ENCODE measurements at places on chromosomes 5 and 9.

GRCh38 chr9:4743131-4743875, 2.3 kb upstream of the AK3 start:
- DNase-seq: no peak

DNA sequence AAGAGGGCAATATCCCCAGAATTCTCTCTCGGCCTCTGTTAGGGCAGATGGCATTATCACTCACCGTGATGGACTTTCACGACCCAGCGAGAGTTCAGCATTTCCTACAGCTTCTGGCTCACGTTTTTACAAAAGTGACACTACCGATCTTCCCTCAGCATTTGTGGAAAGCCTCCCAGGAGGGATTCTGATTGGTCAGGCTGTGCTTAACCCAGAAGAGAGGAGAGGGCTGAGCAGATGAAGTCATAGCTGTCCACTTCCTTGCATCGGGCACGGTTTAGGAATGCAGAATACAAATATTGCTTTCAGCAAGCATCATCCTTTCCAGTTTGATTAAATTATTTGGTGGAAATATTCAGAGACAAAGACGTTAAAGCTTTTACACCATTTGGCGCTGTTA, 277.4 kb upstream of the MSX2 start:
- no peak for DNase-seq

- no peak for DNase-seq
Observed at GRCh38 chr5:15387931-15388524, 112.0 kb upstream of the FBXL7 start.

DNA sequence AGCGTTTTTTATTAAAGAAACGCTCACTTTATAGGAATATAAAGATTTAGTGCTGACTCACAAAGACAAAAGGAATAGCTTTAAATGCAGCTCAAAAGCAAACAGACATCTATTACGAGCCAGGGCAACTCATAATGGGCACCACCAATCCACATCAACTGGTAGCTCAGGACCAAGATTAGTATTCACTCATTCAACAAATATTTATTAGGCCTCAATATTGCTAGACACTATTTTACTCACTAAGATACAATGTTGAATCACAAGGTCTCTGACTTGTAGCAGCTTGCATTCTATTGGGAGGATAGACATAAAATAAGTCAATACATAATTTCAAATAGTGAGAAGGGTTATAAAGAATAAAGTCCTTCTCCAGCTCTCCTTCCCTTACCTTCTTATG, 8.0 kb upstream of the MAN2A1 start:
- no peak for DNase-seq

DNA sequence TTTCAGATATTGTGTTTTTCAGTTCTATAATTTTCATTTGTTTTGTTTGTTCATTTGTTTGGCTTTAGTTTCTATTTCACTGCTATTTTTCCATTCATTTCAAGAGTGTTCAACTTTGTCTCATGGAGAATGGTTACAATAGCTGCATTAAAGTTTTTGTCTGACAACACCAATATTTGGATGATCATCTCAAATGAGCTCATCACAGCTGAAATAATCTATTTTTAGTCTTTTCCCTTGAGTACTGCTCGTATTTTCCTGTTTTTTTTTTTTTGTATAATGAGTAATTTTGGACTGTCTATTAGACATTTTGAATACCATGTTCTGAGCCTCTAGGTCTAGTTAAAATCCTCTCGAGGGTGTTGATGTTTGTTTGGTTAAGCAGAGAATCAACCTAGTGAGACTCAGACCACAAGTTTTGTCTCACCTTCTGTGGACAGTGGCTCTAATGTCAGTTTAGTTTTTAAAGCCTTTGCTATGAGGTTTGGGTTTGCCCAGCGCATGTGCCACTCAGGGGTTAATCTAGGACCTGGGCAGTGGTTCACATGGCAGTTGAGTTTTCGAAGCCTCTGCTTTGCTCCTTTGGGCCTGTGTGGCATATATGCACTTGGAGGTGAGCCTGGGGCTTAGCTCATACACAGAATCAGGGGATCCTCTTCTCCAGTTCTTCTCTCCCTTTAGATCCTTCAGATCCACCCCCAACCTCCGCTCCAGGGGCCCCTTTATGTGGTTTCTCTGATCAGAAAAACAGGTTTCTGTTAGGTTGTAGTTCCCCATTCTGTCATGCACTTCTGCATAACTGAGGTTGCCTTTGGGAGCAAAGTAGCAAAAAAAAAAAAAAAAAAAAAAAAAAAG, 79.8 kb downstream of the ARSB start:
- no peak for DNase-seq

DNA sequence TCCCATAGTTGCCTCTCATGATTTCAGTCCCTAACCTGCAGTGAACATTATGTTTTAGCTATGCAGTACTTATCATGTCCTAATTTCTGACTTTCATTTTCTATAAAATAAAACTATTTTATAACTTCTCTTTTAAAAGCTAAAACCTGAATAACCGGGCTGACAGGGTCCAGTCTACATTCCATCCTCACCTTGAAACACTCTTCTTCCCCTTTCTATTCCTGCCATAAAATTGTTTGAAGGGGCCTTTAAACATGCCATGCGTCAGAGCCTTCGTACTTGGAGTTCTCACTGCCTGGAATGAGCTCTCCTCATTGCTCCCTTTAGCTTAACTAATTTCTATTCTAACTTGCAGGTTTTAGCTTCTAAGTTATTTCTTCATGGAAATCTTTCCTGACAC, 143.0 kb upstream of the PRLR start:
- no peak for DNase-seq
